NCI-H345 (cell line): ENCODE measurements at places on chromosomes 1 and 21.

DNA sequence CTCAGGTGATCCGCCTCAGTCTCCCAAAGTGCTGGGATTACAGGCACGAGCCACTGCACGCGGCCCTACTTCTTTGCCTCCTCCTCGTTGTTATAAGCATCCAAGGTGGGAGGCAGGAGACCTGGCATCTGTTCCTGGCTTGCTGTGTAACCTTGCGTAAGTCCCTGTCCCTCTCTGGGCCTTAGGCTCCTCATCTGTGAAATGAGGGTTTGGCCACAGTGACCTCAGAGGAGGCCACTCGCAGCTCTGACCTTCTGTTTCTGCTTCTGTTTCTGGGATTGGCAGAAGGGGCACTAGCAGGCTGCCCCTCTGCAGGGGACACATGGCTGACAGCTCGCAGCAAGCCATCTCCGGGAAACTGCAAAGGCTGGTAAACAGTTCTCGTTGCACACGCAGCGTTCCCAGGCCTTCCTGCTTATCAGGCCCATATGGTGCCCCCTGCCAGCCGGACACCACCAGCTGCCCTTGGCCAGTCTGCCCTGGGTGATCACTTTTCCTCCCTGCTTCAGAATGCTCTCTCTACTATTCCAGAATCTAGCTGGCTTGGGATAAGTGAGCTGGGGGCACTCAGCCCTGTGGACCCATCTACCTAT is 2.6 kb upstream of the LDLRAP1 start:
- DNase-seq, result no peak

DNA sequence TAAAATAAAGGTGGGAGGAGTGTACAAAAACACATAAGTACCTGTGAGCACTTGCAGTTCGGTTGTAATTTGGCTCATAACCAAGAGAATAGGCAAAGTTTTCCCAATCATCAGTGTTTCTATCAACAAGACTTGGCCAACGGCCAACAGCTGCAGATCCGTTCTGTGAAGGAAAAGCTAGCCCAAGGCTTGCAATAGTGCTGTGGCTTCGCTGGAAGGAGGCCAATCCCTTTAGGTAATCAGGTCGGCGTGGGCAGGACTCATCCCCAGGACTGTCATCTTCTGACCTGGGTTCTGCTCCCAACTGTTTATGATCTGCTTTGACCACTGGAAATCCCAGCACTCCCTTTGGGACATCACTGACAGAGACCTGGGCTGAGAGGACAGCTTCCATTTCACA is 107.8 kb downstream of the LYST start:
- DNase-seq, result peak; percentile 76

GRCh38 chr1:228354390-228355320 is 52.0 kb downstream of the TRIM11 start:
- DNase-seq, result no peak

DNA sequence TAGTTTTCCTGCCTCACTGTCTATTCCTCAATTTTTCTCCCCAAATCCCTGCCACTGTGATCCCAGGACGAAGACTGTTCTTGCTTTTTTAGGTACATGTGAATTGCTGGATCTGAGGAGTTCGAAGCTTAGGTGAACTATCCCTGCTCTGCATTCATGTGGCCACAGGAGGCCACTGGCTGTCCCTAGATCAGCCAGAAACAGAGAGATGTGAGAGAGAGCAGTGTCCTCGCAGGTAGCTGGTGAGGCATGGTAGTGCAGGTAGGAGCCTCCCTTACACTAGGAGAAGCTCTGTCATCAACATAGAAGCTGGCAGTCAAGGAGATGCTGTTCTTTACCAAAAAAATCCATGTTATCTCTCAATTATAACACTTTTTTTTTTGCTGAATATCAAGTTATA is 71.5 kb downstream of the USP24 start:
- DNase-seq, result no peak
